ENCODE measurements at places on chromosomes 13 and 19.

GRCh38 chr13:75763512-75763911 lies 127.4 kb downstream of the LMO7 start:
- DNase-seq = no peak

GRCh38 chr13:37383046-37383445 lies 215.5 kb downstream of the POSTN start:
- DNase-seq = no peak

DNA sequence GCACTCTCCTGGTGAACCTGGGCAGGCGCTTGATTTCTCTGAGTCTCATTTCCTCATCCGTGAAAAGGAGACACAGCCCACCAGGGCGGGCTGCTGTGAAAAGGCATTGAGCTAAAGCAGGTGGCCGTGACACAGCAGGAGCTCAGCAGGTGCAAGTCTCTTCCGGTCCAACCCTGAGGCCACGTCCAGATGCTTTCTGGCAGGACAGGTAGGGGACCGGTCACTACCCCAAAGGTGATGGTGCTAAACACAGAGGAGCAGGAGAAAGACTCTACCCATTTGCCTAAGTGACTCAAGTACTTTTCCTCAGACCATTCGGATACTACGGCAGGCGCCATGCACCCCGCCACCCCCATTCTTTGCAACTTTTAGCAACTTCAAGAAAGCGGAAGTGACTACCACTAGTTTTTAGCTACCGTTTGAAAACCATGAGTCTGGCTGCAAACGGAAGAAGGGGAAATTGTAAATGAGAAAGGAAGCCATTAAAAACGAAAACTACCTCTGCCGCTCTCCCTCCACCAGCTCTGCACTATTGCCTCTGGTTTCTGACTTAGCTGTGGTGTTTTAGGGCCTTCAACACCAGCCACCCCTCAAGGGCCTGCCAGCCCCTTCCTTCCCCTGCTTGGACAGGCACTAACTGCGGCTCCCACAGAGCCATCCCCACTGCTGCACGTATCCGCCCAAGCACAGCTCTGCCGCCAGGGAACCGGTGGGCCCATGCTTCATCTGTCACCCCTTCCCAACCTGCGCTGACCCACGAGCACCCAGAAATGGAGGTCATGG lies 4.8 kb downstream of the PPP6R1 start:
- DNase-seq = peak; percentile 97

DNA sequence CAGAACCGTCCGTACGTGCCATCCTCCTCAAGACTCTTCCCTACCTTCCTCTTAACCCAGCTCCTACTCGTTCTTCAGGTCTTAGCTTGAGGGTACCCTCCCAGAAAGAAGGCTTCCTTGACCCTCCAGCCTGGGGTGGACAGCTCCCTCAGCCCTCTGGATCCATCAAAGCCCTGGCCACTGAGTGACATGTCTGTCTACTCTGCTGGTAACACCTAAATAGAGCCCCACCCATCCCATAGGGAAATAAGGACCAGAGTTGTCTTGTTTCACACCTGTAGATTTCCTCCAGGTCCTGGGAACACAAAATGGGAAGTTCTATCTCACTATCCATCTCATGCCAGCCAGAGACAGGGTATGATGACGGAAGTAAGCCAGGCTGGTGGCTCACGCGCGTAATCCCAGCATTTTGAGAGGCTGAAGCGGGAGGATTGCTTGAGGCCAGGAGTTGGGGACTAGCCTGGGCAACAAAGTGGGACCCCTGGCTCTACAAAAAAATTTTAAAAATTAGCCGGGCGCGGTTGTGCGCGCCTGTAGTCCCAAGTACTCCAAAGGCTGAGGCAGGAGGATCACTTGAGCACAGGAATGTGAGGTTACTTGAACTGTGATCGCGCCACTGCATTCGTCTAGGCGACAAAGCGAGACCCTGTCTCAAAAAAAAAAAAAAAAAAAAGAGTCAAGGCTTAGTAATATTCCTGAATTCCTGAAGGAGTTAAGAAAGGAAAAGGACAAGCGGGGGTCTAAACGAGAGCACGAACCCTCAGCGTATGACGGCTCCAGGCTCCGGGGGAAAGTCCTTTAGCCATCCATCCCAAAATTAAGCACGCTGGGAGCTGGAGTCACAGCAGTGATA lies 566 bp upstream of the CCDC97 start:
- DNase-seq = no peak

DNA sequence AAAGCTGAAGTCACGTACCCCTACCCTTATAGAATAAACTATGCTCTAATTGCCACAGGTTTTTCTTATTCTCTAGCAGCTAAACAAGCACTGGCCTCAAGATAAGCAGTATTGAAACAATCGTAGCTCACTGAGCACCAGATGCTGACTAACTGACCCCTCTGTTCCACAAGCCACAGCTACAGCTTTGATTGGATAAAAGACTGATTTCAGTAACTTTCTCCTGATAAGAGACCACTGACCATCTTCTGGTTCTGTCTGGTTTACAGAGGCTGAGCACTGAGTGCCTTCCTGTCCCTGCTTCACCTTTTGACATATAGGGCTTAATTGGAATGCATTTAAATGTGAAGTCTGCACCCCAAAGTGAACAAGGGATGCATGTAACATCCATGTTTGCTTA lies 8.4 kb upstream of the RAP2A start:
- DNase-seq = no peak

- no peak for DNase-seq
Measured at GRCh38 chr13:44137466-44137865, 236.2 kb upstream of the SERP2 start.

Measured in Kasumi-1 (cell line).